Head of caudate nucleus (tissue), 42 donors: ENCODE measurements at places on chromosomes 5 and 9.

DNA sequence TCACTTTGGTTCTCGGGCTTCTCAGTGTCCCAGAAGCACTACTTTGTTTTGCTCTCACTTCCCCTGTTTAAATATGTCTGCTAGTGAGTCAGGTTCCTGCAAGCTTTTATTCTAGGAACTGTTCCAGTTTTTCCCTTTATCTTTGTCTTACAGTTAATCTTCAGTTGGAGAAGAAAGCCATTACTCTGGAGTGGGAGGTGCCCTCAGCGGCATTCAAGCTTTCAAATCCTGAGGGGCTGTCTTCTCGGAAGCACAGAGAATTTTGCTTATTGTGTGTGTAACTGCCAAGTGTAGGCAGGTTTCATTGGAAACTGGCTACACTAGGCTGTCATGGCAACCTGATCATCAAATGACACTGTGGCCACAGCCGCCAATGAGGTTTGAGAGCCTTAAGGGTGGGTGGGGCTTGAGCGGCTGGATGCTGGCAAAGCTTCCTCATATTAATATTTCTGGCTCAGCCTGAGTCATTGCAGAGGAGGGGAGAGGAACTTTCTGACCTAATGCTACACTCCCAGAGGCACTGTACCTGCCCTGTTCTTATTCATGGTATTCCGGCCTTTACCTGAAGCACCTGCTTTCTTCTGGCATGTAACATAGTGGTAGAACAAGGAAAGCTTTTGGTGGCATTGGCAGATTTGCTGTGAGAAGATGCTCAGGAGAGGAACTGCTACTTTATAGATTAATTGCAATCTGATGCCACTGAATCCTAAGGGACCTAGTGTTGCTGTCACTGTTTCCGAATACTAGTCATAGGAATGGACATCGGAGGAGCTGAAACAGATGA is 26.3 kb downstream of the SLC25A25 start:
- DNase-seq = peak; percentile 86

GRCh38 chr5:176441921-176442323 is 6.3 kb upstream of the FAF2 start:
- no peak for DNase-seq

GRCh38 chr5:177372910-177373309 is 11.3 kb upstream of the SLC34A1 start:
- DNase-seq = no peak

DNA sequence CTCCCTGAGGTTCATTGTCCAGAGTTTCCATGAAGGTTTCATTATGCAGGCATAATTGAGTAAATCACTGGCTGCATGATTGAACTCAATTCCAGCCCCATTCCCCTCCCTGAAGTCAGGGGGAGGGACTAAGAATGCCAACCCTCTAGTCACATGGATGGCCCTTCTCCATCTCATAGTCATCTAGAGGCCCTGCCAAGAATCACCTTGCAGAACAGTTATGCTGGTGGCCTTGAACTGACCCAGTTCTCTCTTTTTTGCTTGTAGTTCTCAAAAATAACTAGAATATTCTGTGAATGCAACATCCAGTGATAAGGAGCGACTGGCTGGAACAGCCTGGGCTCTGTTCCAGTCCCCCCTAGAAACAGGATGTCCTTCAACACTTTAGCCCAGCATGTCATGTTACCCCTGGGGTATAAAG is 31.7 kb downstream of the SLC35A4 start:
- DNase-seq = no peak

DNA sequence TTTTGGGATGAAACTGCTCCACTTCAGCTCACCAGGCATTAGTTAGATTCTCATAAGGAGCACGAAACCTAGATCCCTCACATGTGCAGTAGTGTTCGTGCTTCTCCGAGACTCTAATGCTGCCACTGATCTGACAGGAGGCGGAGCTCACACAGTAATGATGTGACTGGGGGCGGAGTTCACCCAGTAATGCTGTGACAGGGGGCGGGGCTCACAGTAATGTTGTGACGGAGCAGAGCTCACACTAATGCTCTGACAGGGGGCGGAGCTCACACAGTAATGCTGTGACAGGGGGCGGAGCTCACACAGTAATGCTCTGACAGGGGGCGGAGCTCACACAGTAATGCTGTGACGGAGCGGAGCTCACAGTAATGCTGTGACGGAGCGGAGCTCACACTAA is 27.1 kb upstream of the LRRC14B start:
- DNase-seq = no peak

DNA sequence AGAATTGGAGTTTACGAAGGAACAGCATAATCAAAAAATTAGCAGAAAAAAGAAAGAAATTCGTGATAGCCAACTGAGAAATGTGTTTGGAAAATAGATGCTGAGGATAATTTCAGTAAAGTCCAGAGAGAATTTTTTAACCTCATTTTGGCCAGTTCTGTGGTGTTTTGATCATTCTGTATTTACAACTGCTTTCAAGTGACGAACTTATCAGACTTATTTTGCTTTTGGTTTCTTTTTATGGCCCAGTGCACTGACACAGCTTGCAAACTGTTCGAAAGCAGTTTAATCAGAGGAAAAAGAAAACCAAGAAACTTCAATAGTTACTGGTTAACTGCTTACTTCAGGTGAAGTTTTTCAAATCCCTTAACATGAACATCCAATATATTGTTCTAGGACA is 1.9 kb downstream of the SDHA start:
- DNase-seq = no peak

DNA sequence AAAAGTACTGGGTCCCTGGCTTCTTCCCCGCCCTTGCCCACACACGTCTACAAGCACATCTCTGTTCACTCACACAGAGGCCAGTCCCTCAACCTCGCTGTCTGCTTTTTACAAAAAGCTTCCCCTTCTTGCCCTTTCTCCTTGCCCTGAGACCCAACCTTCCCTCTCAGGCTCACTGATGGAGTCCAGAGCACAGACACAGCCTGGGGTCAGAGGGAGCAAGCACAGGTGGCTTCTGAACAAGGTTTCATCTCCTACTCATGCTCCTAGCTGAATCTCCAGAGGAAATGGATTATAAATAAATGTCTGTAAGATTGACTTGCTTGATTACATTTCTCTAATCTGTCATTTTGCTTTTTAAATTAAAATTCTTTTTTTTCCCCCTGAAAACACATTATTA is 101.8 kb downstream of the ICE1 start:
- no peak for DNase-seq

DNA sequence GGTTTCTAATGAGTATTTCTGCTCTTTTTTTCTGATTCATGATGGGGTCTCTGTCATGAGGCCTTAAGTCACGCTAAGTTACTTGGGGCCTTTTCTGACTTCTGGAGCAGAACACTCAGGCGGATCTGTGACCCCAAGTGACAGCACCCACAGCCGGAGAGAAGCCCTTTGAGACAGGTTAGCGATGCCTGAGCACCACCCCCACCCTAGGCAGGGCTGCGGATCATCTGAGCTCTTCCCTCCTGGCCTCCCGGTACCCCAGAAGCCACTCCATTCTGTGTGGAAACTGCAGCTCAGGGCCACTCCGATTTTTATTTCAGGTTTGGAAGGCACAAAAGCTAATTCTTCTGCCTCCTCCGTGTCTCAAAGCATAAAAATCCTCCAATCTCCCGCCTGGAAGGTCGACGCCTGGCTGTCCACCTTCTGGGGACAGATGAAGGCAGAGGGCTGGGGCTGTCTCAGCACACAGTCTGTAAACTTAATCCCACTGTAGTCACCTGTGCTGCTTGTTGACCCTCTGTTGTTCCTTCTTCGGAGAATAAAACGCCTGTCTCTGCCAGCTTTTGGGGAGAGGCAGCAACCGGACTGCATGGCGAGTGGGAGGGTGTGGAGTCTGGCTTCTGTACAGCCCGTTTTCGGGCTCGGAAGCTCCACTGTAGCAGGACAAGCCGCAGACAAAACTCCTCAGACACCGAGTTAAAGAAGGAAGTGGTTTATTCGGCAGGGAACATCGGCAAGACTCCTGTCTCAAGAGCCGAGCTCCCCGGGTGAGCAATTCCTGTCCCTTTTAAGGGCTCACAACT is 88.8 kb downstream of the SPRY4 start:
- DNase-seq = no peak

GRCh38 chr5:61251874-61252642 is 80.0 kb upstream of the ZSWIM6 start:
- DNase-seq = no peak

GRCh38 chr5:68285851-68286611 is 70.5 kb downstream of the PIK3R1 start:
- DNase-seq = peak; percentile 47

DNA sequence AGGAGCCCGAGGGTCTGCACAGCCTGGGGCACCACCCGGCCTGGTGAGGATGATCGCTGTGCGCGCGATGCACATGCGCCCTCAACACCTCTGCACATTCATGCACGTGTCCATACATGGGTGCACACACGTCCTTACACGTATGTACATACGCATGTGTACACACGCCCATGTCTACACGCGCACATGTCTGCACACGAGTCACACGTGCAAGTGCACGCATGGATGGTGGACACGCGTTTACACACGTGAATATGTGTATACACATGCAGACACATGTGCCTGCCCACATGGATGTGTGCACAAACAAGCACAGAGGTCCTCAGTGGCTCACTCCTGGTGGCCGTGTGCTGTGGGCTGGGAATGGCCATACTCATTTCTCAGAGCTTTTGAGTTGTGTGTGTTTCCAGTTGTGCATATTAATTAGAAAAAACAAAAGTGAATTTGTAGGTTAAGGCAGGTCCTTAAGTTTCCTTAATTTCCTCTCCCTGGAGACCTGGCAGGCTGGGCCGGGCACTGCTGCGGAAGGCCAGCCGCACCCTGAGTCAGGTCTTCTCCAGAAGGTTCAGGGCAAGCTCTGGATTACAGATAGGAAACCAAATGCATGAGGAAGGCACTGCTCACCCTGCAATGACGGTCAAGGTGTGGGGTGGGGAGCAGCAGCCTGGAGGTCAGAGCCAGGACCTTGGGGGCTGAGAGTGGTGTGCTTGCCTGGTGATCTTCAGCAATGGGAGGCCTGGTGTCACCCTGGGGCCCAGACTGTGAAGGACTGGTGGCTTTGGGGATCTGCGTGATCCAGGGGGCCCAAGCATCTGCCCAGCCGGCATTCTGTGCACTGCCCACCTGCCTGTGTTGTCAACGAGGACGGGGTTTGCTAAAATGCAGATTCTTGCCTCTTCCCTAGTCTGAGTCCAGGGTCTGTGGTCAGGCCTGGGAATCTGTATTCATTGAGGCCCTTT is 1.3 kb upstream of the RNU6ATAC start:
- DNase-seq = peak; percentile 58

DNA sequence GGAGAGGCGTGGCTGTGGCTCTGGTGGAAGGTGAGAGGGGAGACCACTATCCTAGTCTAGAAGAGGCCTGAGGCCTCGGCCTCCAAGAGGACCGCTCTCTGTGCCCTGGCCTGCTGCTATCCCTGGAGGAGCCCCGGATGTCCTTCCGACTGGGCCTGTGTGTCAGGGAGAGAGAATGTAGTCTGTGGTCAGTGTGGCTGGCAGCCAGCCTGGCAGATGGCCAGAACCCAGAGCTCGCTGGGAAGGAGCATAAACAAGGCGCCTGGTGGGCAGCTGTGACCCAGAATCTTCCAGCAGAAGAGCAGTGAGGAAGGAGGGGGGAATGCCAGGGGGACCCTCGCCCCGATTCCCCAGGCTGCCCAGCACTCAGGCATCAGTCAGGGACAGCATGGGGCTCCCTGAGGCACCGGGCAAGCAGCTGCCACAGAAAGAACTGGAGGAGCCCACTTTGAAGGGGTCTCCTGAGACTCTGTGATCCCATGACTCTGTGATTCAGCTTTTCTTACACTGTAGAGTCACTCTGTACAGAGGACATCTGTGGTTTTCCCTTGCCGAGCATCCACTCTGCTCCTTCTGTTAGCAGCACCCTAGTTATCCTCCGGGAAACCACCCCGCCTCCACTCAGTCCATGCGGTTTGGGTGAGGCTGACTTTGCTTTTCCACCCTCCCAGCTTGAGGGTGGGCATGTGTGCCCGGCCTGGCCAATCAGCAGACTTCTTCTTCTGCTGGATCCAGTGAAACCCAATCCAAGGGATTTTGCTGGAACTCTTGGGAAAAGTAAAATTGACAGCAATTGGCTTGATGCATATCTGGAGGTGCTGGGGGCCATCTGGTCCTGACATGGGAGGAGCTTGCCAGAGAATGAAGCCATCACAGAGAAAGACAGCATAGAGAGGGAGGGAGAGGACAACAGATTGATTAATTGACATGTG is 46.2 kb upstream of the PWWP2A start:
- DNase-seq = peak; percentile 88

- no peak for DNase-seq
Observed at GRCh38 chr9:126690431-126691051, 76.8 kb downstream of the LMX1B start.

- no peak for DNase-seq
Observed at GRCh38 chr5:115579747-115580173, 22.5 kb downstream of the TICAM2 start.

DNA sequence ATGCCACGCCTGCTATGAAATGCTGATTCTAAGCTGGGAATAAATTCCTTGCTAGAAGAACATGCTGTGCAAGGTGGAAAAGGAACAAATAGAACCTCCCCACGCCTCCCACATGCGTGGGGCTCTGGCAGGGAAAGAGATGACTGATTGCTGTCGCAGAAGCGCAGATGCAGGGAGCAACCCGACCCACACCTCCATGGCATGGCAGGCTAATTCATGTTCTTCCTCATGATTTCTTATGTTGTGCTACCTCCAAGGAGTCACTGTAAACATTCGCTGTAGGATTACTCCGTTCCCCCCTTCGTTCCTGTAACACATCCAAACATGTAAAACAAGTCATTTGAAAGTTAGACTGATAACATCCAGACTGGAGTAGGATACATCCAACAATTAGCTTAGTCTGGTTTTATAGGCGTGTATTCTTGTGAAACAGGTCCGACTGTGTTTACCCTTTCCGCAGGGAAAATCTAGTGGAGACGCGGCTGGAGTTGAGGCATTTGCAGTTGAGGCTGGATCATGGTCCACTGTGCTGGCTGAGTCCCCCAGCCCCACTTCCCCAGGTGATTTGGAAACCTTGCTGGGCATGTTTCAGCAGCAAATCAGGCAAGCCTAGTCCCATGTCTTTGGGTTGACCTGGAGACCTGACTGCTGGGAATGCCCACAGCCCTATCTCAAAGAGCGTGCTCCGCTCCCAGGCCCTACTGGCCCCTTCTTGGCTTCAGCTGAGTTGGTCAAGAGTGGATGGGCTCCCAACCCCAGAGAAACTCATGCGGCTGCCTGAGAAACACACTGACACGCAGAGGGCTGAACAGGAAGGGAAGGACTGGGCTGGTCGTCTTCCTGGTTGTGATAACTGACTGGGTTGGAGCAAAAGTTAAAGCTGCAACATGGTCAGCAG is 24.8 kb upstream of the ANKRD33B start:
- DNase-seq = peak; percentile 85

DNA sequence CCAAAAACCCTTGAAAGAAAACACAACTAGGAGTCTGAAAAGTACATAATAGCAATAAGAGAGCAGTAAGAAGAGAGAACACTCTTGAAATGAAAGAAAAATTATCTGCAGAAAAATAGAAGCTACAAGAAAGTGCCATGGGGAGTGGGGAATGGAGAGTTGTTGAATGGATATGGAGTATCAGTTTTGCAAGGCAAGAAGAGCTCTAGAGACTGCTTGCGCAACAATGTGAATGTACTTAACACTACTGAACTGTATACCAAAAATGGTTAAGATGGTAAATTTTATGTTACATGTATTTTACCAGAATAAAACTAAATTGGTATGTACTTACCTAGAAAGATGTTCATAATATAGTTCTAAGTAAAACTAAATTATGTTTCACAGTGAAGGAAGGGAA is 54.8 kb upstream of the RASGRF2 start:
- no peak for DNase-seq

GRCh38 chr5:149129181-149129580 is 12.1 kb upstream of the ABLIM3 start:
- no peak for DNase-seq
